ENCODE measurements at places on chromosomes 3 and 15. TPM values are rescaled to one million over a fixed set of nuclear protein-coding genes. Genes with fewer than 3 reads are reported as not detected.

GALNT15 gene
- total RNA-seq = 0.03 TPM

GNAT1 gene
- total RNA-seq = not detected

IREB2 gene
- 35.5 TPM for total RNA-seq

CLRN1 gene
- not detected for total RNA-seq

CALML4 gene
- 9.3 TPM for total RNA-seq

CCR1 gene
- not detected for total RNA-seq

FBN1 gene
- 8.2 TPM for total RNA-seq

EPB42 gene
- not detected for total RNA-seq

All from A549 treated with CpdA at 1 μM for 4 hours (cell line).